ENCODE measurements at places on chromosomes 1 and 21.

DNA sequence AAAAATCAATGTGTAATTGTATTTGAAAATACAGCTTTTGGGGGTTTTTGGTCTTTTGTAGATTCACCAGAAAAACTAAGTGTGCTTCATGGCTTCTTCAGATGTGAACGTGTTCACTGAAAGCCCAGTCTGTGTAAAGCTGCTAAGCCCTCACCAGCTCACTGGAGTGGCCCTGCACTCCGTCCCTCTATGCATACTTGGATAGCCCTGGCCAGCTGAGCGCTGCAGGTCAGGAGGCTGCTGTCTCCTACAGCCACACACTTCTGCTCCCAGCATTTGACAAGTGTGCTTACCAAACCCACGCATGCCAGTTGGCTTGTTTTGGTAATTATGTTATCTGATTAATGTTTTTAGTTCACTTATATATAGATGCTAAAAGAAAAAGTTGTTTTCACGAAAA, 163.5 kb downstream of the TLR5 start:
- no peak for DNase-seq

GRCh38 chr1:61140778-61141177, 58.4 kb downstream of the NFIA start:
- DNase-seq, result no peak

GRCh38 chr1:50702395-50702794, 257.7 kb downstream of the FAF1 start:
- no peak for DNase-seq

GRCh38 chr21:42574234-42575027, 60.8 kb downstream of the SLC37A1 start:
- no peak for DNase-seq

- no peak for DNase-seq
Observed at GRCh38 chr1:65056234-65056633, 89.9 kb upstream of the JAK1 start.

DNA sequence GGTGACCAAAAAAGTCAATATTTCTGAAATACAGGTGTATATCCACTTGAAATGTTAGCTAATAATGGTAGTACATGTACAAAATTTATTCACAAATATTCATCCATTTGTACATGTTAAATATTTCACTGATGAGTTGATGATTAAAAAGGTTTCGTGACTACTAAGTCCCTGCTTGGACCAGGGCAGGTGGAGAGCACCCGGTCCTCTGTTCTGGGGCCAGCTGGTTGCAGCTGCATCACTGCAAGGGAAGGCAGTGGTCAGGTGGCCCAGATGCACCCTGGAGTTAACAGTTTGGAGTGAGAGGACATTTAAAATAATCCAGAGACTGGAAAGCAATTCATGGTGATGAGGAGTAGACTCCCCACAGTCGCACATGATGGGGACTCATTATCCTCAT, 141.2 kb downstream of the ZBTB18 start:
- DNase-seq, result no peak
